ENCODE measurements at places on chromosomes 6 and 20. TPM values are rescaled to one million over a fixed set of nuclear protein-coding genes. Genes with fewer than 3 reads are reported as not detected.

GRCh38 chr20:37245216-37246150, 16.1 kb downstream of the GHRH start:
- H3K4me3 ChIP-seq = no peak overlapping the region
- H3K36me3 ChIP-seq = no peaks in the 10 kb centered on the region
- H3K27me3 ChIP-seq = no peaks in the 10 kb centered on the region

DNA sequence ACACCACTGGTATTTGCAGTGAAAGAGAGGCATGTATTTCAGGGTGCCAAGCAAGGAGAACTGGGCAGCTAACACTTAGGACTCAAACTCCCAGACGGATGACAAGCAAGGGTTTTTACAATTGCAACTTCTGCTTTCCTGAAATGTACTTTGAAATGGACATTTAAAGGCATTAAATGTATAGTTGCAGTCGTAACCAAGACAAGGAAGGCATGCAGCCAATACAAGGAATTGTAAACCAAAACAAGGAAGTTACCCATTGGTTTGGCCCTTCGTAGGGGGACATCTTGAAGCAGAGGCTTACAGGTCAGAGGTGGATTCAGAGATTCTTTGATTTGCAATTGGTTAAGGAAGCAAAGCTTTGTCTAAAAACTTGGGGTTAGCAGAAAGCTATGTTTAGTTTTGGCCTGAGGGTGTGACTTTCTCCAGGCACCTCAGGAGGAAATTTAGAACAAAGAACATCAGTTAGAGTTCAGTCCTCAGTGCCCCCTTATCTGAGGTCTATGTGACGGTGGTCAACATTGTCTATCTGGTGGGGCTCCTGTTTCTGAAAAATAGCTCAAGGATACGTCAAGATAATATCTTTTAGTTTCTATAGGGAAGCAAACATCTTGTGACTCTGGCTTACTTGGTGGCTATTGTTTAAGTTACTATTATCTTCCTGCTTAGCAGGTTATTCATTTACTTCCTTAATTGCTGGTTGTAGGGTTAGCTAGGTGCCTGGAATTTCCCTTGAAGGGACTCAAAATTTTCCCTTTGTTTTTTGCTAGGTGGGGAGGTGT, 266.0 kb downstream of the CD83 start:
- H3K4me1 ChIP-seq = no peaks in the 10 kb centered on the region
- H3K4me3 ChIP-seq = no peak overlapping the region
- no peaks in the 10 kb centered on the region for H3K36me3 ChIP-seq
- no peaks in the 10 kb centered on the region for H3K27me3 ChIP-seq
- DNase-seq = no peak

The C6orf62 gene
- total RNA-seq = 88.5 TPM

- no peak overlapping the region for H3K4me3 ChIP-seq
- no peaks in the 10 kb centered on the region for H3K36me3 ChIP-seq
- H3K27me3 ChIP-seq = no peaks in the 10 kb centered on the region
- H3K4me1 ChIP-seq = no peaks in the 10 kb centered on the region
- no peak overlapping the region for H3K27ac ChIP-seq
- no peak for DNase-seq
Observed at GRCh38 chr20:22916021-22916842, 118.9 kb upstream of the SSTR4 start.

- no peak overlapping the region for H3K4me3 ChIP-seq
- H3K27me3 ChIP-seq = no peaks in the 10 kb centered on the region
Observed at GRCh38 chr6:126535138-126535537, 195.2 kb downstream of the CENPW start.

The ZNF335 gene
- 18.4 TPM for total RNA-seq

DNA sequence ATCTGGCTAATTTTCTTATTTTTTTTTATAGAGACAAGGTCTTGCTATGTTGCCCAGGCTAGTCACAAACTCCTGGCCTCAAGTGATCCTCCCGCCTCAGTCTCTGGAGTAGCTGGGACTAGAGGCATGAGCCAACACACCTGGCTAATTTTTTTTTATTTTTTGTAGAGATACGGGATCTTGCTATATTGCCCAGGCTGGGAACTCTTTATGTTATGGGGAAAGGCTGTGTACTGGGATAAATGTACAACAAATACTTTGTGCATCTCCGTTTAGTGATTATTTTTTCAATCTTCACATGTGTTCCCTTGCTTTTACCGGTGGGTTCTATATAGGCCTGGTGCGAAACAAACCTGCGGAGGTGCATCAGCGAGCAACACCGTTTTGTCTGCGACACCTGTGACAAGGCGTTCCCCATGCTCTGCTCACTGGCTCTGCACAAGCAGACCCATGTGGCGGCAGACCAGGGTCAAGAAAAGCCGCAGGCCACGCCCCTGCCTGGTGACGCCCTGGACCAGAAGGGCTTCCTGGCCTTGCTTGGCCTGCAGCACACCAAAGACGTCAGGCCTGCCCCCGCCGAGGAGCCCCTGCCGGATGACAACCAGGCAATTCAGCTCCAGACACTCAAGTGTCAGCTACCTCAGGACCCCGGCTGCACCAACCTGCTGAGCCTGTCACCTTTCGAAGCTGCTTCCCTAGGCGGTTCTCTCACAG, 84.2 kb downstream of the SSR1 start:
- no peak for DNase-seq
- no peak overlapping the region for H3K27ac ChIP-seq
- peaks cover 11% of the 10 kb centered on the region for H3K36me3 ChIP-seq
- no peaks in the 10 kb centered on the region for H3K27me3 ChIP-seq
- H3K4me3 ChIP-seq = no peak overlapping the region

The MTG2 gene
- 33.3 TPM for total RNA-seq

- H3K27me3 ChIP-seq = no peaks in the 10 kb centered on the region
- no peak for DNase-seq
- no peak overlapping the region for H3K27ac ChIP-seq
- H3K4me3 ChIP-seq = no peak overlapping the region
Observed at GRCh38 chr20:63205896-63206295, 10.0 kb downstream of the YTHDF1 start.

DNA sequence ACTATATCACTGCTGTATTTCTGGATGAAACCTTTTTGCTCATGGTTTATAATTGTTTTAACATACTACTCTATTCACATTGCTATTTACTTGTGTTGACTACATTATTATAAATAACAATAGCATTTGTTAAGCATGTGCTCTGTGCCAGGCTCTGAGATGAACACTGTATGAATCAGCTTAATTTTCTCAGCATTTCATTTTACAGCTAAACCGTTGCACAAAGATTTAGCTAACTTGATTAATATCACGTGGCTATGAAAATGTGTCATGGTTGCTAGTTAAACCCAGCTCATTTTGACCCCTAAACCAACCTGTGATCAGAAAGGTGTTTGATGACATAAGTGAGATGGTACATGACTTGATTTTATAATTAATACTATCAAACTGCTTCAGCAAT, 77.5 kb downstream of the NCOA7 start:
- no peak overlapping the region for H3K27ac ChIP-seq
- H3K4me1 ChIP-seq = no peaks in the 10 kb centered on the region
- H3K27me3 ChIP-seq = no peaks in the 10 kb centered on the region
- no peak overlapping the region for H3K4me3 ChIP-seq
- no peaks in the 10 kb centered on the region for H3K36me3 ChIP-seq
- DNase-seq = no peak

DNA sequence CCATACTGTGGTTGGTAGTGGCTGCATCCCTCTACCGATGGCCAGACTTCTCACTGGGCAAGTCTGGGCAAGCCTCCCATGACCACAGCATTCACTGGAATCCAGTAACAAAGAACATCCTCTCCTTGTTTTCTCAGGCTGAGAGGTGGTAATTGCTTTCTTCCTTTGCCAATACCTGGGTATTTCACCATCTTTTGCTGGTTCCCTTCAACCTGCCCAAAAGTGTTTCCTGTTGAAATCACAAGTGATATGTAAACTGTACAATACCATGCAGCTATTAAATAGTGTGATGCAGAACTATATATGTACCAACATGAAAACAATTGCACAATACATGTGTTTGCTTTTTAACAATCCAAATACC, at the start of gene PTCHD4:
Gene PTCHD4 (minus strand): TSS at position 55 of the 364 bp plus-strand sequence. CDS start 42,240 bp downstream, outside the sequence.
- H3K4me3 ChIP-seq = no peak within 1 kb of the TSS
- no peaks in the 10 kb centered on the region for H3K4me1 ChIP-seq
- no peak within 1 kb of the TSS for H3K27ac ChIP-seq
- H3K27me3 ChIP-seq = no peaks in the 10 kb centered on the region
- no peaks in the 10 kb centered on the region for H3K36me3 ChIP-seq

GRCh38 chr6:49606721-49607390, 29.8 kb downstream of the RHAG start:
- H3K4me1 ChIP-seq = no peaks in the 10 kb centered on the region
- no peak overlapping the region for H3K4me3 ChIP-seq

GRCh38 chr20:63134201-63134612, 81.7 kb downstream of the YTHDF1 start:
- DNase-seq = peak; percentile 66
- no peak overlapping the region for H3K4me3 ChIP-seq
- no peaks in the 10 kb centered on the region for H3K36me3 ChIP-seq
- H3K27ac ChIP-seq = no peak overlapping the region
- no peaks in the 10 kb centered on the region for H3K4me1 ChIP-seq

DNA sequence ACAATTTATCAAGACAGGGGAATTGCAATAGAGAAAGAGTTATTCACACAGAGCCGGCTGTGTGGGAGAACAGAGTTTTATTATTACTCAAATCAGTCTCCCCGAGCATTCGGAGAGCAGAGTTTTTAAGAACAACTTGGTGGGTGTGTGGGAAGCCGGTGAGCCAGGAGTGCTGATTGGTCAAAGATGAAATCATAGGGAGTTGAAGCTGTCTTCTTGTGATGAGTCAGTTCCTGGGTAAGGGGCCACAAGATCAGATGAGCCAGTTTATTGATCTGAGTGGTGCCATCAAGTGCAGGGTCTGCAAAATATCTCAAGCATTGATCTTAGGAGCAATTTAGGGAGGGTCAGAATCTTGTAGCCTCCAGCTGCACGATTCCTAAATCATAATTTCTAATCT, 50.0 kb upstream of the ECI2 start:
- H3K4me3 ChIP-seq = no peak overlapping the region
- H3K27ac ChIP-seq = no peak overlapping the region
- no peak for DNase-seq
- H3K36me3 ChIP-seq = no peaks in the 10 kb centered on the region
- no peaks in the 10 kb centered on the region for H3K27me3 ChIP-seq

The ABCC10 gene
- total RNA-seq = 30.5 TPM

GRCh38 chr6:154230910-154231595, 125.5 kb downstream of the IPCEF1 start:
- no peaks in the 10 kb centered on the region for H3K4me1 ChIP-seq
- H3K27ac ChIP-seq = no peak overlapping the region
- no peaks in the 10 kb centered on the region for H3K27me3 ChIP-seq
- H3K36me3 ChIP-seq = no peaks in the 10 kb centered on the region

DNA sequence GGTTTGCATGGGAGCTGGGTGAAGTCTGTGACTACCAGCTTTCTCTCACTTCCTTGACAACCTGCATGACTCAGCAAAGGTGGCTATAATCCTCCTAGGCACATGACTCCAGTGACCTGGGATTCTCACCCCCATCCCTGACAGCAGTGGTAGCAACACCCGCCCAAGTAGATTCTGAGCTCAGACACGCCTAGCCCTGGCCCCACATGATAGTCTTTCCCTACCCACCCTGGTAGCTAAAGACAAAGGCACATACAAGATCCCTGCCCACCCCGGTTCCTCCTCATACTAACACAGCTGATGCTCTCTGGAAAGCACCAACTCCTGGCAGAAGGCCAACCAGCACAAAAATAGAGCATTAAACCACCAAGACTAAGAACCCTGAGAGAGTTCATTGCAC, 25.9 kb upstream of the CRISP1 start:
- H3K4me3 ChIP-seq = no peak overlapping the region
- no peak overlapping the region for H3K27ac ChIP-seq
- no peaks in the 10 kb centered on the region for H3K27me3 ChIP-seq
- DNase-seq = no peak
- no peaks in the 10 kb centered on the region for H3K4me1 ChIP-seq

The ACTL10 gene
- total RNA-seq = 0.96 TPM

The SCUBE3 gene
- 57.6 TPM for total RNA-seq

DNA sequence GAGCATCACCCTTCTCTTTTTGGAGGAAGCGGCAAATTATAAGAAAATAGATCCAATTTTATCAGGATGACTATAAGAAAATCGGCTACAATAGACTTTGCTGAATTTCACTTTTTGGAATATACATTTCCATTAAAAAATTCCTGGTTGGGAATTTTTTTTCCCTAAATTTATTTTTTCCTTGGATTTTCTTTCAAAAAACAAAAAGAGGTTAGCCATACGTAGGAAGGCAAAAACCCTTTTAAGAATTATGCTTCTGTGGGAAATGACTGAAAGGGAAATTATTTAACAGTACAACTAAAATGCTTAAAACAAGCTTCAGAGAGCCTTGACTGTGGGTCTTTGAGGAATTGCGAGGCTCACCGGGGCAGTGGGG, 86.9 kb downstream of the SLC22A23 start:
- H3K27ac ChIP-seq = no peak overlapping the region
- no peaks in the 10 kb centered on the region for H3K36me3 ChIP-seq
- no peak for DNase-seq
- H3K27me3 ChIP-seq = no peaks in the 10 kb centered on the region
- no peak overlapping the region for H3K4me3 ChIP-seq

DNA sequence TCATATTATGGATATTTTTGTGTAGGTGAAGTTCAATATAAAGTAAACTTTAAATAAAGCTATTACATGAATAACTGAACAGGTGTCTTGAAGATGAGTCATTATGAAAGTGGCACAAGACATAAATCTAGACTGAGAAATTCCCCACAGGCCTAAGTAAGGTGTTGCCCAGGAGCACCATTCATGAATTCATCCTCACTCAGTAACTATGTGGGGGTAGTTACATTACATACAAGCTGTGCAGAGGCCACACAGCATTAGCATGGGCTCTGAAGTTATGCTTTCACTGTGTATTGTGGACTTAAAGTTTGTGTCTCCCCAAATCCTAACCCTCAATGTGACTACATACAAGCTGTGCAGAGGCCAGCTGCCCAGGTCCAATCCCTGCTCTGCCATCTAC, 65.9 kb downstream of the BCAS1 start:
- no peaks in the 10 kb centered on the region for H3K4me1 ChIP-seq
- H3K4me3 ChIP-seq = no peak overlapping the region
- no peak for DNase-seq
- H3K27ac ChIP-seq = no peak overlapping the region
- H3K36me3 ChIP-seq = no peaks in the 10 kb centered on the region
- no peaks in the 10 kb centered on the region for H3K27me3 ChIP-seq

- H3K4me3 ChIP-seq = no peak overlapping the region
- H3K27me3 ChIP-seq = no peaks in the 10 kb centered on the region
- DNase-seq = no peak
- H3K36me3 ChIP-seq = no peaks in the 10 kb centered on the region
- no peak overlapping the region for H3K27ac ChIP-seq
Observed at GRCh38 chr6:125507987-125508655, 206.4 kb upstream of the HDDC2 start.

DNA sequence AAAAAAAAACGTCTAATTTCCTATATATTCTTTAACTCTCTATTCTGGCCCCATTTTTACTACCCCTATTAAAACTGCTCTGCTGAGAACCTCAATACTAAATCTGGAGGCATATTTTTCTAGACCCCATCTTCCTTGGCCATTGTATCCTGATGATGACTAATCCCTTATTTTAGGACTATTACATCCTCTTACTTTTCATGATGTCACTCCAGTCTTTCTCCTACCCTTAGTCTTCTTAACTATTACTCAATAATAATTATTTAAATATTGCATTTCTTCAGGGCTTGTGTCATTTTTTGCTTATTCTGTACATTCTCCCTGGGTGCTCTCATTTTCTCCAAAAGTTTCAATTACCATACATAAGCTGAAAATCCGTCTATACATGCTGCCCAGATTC, 6.4 kb downstream of the FBXO30 start:
- peaks cover 3% of the 10 kb centered on the region for H3K36me3 ChIP-seq
- no peaks in the 10 kb centered on the region for H3K27me3 ChIP-seq
- H3K4me1 ChIP-seq = no peaks in the 10 kb centered on the region
- no peak for DNase-seq
- no peak overlapping the region for H3K4me3 ChIP-seq
- no peak overlapping the region for H3K27ac ChIP-seq

The COL19A1 gene
- 1.8 TPM for total RNA-seq

GRCh38 chr6:165834613-165835259, 171.7 kb upstream of the PDE10A start:
- no peaks in the 10 kb centered on the region for H3K36me3 ChIP-seq
- DNase-seq = no peak
- H3K27ac ChIP-seq = no peak overlapping the region

All from aorta (tissue), 5 donors.